Stimulated activated naive CD4-positive, alpha-beta T cell (primary cell): ENCODE measurements at places on chromosomes 3 and 15.

- DNase-seq: no peak
These were observed 619.0 kb downstream of the MECOM start for GRCh38 chr3:169044331-169045113.

- no peak for DNase-seq
These were observed 680 bp downstream of the POC1A start for GRCh38 chr3:52153389-52154096.

DNA sequence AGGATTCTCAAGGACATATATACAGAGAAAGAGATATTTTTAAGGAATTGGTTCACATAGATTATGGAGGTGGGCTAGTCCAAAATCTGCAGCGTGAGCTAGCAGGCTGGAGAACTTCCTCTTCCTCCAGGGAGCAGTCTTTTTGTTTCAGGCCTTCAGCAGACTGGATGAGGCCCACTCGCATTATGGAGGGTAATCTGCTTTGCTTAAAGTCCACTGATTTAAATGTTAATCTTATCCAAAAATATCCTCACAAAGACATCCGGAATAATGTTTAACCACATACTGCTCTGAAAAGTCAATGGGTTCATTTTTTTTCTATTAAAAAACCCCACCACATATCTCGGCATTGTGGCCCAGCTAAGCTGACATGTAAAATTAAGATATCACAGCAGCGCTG is 22.2 kb upstream of the NRROS start:
- no peak for DNase-seq

- peak; percentile 16 for DNase-seq
These were observed 1.3 kb downstream of the TOP2B start for GRCh38 chr3:25663347-25663868.

- DNase-seq: no peak
These were observed 46.9 kb downstream of the WDR49 start for GRCh38 chr3:167606836-167607235.

GRCh38 chr3:115913069-115913686 is 289.9 kb downstream of the GAP43 start:
- no peak for DNase-seq

DNA sequence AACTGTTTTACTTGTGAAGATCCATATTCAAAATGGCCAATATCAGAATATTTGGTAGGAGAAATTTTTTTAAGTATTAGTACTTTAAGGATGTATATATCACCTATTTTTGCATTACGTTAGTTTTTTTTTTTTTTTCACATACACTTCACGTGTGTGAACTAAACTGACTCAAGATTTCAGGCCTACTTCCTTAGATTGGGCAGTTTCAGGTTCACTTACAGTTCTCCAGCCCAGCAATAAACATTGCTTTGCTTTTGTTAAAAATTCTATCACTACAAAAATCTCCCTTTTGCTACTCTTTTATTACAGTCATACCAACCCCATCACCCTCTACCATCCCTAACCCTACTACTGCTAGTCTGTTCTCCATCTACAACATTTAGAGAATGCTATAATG is 183.6 kb downstream of the KCNH8 start:
- no peak for DNase-seq

GRCh38 chr3:179304605-179305004 is 18.2 kb upstream of the ZNF639 start:
- DNase-seq: no peak

- DNase-seq: no peak
These were observed 149.8 kb downstream of the NSMCE3 start for GRCh38 chr15:29119847-29120246.

DNA sequence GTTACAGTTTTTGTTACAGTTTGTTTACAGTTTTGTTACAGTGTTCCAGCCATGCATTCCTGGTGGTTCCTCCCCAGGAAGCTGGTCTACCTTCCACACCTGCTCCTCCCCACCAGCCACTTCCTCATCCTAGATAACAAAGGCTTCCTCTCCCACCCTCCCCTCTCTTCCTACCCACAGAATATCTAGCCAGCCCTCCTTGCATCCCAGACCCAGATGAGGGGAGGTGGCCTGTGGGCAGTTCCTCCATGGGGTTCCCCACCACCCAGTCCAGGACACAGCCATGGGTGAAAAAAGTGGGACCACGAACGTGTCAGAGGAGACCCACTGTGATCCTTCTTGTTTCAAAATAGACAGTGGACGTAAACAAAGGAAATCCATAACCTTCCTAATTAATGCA is 122.8 kb upstream of the ABHD17C start:
- DNase-seq: no peak

- no peak for DNase-seq
These were observed 13.3 kb upstream of the HHLA2 start for GRCh38 chr3:108283006-108283405.

DNA sequence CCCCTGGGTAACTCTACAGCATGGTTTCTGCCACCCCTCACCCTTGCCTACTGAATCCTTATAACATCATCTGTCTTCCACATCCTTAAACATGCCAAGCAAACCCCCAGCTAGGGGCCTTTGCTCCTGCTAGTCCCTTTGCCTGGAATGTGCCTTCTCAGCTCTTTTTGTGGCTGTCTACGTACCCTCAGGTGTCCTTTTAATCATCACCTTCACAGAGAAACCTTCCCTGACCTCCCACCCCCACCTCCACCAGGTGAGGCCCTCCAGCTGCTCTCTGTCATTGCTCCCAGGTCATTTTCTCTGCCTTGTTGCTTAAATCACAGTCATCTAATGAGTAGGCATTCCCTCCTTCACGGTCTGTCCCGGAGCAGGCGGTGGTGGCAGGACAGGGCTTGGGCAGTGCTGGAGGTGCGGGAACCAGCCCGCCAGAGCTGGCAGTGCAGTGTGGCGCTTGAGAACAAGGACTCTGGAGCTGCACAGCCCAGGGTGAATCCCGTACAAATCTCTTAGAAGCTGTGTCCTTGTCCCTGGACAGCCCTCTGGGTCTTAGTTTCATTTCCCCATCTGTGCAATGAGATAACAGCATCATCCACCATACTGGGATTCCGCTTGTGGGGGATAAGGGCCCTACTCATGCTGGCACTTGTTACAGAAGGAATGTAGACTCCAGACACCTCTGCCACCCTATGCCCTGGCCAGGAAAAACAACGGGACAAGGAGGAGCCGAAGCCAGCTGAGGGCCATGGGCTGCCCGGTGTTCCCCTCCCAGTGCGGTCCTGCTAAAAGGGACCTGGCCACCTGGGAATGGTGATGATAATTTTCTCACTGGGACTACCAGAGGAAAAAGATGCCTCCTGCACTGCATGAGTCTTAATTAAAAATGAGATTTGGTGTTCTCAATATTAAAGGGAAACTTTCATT is 52.1 kb upstream of the IQSEC1 start:
- DNase-seq: no peak

DNA sequence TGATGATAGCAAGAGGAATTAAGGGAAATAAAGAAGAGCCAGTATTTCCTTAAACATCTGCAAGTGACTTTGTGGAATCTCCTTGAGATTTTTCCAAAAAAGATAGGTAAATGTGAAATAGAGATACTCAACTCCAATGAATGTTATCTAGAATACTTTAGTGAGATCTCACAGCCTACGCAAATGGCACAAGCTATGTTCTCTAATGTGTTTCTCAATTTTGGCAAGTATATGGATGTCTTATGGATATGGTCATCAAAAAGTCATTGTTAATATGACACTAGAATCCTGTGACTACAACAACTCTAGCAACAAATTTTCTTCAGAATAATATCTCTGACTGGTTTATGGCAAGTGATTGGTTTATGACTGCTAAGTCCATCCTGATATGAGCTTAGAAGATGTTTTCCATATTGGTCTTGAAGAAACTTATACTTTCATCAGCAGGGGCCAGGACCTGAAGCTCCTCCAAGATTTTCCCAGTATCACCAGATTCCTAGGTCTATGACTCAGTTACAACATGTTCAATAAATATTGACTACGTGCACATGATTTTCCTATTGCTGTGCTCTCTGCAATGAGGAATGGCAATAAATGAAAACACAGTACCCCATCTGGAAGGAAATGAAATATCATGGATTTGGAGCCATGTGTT is 170.9 kb upstream of the THBS1 start:
- DNase-seq: no peak

DNA sequence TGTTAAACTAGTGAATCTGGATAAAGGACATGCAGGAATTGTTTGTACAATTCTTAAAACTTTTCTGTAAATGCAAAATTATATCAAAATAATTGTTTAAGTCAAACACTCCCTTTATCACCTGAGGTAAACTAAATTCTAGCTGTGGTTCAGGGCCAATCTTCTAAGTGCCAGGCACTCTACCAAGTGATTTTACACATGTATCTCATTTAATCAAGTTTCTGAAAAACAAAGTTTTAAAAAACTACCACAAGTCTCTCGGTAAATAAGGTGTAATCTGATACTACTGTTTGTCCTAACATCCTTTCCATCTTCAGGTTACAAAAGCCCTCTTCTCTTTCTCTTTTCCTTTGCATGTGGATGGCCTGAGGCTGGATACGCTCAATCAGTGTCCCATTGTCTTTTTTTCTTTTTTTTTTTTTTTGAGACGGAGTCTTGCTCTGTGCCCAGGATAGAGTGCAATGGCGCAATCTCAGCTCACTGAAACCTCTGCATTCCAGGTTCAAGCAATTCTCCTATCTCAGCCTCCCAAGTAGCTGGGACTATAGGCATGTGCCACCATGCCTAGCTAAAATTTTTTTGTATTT is 19.3 kb downstream of the IFT80 start:
- DNase-seq: no peak

DNA sequence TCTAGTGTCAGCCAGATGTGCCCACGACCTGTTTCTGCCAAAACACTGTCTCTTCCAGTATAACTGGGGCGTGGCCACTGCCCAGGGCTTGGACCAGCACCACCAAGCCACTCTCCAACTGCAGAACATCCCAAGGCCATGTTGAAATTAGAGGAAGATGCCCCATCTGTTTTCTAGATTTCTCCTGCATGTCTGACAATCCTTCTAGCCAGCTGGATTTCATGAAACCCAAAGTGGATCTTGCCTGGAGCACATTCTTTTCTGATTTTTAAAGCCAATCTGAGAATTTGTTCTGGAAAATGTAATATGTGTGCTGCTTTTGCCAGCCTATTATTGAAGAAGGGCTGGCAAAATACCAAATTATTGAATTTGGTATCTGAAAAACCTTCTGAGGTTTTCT is 182.5 kb downstream of the SLCO3A1 start:
- DNase-seq: no peak

DNA sequence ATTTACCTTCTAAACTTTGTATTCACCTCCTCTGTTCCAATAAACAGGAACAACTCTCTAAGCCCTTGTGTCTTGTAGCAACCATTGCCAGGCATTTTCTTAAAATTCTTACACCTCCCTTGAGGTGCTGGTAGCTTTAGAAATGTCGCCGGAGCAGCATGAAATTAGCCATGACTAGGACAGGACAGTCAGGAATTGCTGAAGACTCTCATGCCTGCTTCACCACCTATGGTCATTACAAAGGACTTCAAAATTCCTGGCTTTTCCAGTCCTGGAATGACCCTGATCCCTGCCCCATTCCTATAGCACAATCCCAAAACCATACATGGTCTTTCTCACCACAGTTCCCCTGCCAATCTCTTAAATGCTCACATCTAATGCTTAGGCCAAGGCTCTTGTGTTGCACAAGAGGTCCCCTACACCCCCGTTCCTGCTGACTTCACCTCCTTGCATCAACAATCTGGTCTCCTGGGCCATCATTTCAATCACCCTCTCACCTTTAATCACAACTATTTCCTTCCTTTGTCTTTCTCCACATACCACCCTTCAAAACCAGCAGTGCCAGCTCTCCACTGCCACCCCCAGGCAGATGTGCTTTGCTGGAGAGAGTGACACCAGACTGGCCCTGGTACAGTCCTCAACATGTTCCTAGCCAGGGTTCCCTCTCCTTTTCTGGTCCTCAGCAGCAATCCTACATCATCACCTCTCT is 113.2 kb upstream of the TJP1 start:
- no peak for DNase-seq

- DNase-seq: no peak
These were observed 259.4 kb upstream of the LRRFIP2 start for GRCh38 chr3:37433758-37434157.

DNA sequence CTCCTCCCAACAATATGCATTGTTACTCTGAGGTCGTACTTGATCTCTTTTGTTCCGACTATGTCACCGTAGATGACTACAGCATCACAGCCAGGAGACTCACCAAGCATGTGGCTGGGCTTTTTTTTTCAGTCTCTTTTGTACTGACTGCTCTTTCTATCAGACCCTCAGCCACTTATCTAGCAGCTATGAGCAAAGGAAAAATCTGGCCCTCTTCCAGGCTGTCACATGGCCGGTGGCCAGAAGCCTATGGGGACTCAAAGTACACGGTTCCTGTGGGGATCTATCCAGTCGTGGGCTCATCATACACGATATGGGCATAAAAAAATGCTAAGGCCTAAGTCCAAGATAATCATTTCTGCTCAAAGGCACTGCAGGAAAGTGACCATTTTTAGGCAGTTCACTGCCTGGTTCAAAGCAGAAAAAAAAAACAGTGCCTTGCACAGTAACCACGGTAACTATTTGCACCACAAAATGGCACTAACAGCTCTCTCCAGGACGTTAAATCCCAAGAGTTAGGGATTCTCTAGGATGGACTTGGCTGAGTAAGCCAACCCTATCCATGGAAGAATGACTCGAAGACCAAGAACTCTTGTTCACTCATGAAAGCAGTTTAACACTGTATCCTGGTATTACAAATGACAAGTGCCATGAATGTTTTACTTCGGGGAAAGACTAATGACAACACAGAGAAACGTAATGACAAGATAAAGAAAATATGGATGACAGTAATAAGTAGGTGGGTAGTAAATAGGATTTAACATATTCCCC is 50.3 kb downstream of the SHQ1 start:
- DNase-seq: no peak

DNA sequence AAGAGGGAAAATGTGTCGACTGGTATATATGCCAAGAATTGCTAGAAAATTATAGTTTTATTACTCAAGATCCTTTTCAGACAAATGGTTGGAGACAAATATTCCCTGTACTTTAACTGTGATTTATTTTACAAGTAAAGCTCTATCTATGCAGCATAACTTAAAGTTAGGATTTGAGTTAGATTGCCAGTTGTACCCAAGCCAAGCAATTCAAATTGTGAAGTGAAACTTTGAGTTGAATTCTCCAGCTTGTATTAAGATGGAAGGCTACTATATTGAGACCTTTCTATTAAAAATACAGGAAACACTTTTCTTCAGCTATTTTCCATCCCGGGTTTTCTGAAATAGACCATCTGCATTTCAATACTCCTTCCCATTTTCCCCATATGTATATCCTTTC is 333.1 kb upstream of the RBMS3 start:
- DNase-seq: no peak

DNA sequence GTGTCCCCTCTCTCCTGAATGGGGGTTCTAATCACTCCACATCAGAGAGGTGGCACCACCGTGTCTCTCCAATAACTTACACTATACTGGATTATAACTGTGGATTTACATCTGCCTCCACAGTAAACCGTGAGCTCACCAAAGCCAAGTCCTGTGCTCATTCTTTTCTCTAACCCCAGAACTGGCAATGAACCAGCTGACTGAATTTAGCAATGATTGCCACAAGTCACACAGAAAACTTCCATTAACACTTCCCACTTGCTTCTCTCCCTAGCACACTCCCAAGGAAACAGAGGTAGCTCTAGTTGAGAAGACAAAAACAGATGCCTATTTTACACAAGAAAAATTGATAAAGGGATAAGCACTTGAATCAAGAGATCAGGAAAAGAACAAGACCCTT is 361.3 kb downstream of the ULK4 start:
- DNase-seq: no peak

GRCh38 chr15:43218908-43219706 is 1.7 kb downstream of the EPB42 start:
- no peak for DNase-seq
